ENCODE measurements at places on chromosomes 6 and 20.

GRCh38 chr6:36419310-36419709, 23.3 kb downstream of the PXT1 start:
- no peak for DNase-seq

DNA sequence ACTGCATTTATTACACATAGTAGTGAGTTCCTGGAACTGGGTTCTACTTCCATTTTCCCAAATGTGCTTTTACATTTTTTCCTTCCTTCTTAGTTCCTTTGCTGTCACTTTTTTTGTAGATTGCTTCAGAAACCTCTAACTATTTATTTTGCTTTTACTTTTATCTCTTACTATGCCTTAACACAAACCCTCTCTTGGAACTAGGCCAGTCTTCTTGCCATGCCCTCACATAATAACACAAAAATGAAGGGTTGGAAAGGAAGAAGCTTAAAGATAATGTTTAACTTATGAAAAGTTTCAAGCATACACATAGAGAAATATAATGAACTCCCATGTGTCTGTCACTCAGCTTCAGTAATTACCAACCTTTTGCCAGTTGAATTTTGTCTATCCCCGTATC, 27.1 kb downstream of the TOP1 start:
- no peak for DNase-seq

DNA sequence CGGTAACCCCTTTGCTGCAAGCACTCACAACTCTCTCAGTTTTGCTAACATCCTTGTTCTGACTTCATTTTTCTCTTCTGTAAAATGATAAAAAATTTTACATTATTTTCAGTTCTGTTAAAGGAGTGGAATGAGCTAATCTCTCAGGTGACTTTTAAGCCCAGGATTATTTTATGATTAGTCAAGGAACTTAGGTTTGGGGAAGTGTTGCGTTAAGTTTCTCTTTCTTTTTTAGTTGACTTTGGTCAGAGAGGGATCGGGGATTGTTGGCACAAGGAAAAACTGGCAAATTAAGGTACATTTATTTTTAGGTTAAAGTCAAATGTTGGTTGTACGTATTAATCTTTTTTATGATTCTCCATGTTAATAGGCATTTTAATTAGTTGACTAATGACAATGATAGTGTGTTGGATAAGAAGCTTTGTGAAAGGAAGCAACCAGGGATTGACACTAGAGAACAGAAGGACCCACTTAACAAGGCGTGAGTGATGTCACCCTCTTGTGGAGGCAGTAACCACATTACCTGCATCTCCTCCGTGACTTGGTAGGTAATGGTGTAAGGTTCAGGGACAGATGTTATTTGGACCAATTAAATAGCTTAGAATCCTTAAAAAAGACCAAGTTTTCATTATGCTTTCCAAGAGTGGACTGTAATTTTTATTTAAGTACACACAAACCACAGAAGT, 31.6 kb downstream of the CD83 start:
- DNase-seq = peak; percentile 13

DNA sequence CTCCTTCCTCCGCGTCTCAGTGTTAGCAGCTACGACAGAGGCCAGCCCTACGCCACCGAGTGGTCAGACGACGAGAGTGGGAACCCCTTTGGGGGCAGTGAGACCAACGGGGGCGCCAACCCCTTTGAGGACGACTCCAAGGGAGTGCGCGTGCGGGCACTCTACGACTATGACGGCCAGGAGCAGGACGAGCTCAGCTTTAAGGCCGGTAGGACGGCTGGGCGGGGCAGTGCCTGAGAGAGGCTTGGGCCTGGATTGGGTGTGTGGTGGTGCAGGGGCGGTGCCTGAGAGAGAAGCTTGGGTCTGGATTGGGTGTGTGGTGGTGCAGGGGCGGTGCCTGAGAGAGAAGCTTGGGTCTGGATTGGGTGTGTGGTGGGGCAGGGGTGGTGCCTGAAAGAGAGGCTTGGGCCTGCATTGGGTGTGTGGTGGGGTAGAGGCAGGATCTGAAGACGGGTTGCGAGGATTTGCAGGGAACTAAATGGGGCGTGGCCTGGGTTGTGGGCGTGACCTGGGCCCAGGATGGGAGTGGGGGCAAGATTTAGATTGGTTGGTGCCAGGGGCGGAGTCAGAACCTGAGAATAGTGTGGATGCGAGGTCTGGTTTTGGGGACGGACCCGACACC, 24.4 kb downstream of the SPDEF start:
- no peak for DNase-seq

- no peak for DNase-seq
Observed at GRCh38 chr20:59571551-59572314, 32.6 kb upstream of the PHACTR3 start.

DNA sequence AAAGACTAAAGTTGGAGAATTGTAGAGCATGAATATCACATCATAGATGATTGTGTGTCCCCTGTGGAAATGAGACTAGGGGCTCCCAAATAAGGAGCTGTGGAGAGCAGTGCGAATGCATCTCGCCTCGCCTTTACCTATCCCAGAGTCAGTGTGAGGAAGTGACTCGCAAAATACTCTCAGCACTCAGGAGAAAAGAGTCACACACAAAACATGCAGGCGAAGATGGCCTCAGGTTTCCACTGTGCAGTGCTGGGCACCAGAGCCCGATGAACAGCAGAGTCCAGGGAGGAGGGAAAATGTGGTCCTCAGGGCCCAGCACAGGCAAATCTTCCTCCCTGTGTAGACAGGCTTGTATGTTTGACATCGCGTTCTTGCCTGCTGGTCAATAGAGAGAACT, 126.5 kb upstream of the AFDN start:
- DNase-seq = no peak

DNA sequence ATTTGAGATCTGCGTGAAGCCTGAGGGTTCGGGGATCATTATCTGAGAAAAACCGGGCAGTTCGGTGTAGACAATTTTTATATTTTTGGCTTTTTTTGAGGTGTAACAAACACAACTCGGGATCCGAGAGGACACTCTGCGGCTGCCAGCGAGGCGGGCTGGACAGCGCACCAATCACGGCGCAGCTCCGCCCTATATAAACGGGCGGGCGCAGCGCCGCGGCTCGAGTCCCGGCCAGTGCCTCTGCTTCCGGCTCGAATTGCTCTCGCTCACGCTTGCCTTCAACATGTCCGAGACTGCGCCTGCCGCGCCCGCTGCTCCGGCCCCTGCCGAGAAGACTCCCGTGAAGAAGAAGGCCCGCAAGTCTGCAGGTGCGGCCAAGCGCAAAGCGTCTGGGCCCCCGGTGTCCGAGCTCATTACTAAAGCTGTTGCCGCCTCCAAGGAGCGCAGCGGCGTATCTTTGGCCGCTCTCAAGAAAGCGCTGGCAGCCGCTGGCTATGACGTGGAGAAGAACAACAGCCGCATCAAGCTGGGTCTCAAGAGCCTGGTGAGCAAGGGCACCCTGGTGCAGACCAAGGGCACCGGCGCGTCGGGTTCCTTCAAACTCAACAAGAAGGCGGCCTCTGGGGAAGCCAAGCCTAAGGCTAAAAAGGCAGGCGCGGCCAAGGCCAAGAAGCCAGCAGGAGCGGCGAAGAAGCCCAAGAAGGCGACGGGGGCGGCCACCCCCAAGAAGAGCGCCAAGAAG, 69.0 kb downstream of the HFE start:
- DNase-seq = peak; percentile 52

DNA sequence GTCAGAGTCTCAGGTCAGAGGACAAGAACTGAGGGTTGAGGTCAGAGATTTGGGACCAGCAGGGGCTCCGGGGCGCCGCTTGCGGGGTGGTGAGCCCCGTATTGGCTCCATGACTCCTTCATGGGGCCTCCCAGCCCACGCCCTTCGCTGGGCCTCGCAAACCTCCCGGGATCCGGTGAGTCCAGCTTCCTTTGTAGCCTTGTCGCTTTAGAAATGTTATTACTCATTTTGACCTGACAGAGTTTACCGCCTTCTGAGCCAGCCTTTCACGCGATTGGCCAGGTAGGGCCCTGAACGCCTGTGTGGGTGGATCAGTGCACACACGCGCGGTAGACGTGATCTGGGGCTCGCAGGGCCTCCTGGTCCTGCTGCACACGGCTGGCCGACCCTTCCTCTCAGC, 181.1 kb downstream of the ERMARD start:
- peak; percentile 44 for DNase-seq

DNA sequence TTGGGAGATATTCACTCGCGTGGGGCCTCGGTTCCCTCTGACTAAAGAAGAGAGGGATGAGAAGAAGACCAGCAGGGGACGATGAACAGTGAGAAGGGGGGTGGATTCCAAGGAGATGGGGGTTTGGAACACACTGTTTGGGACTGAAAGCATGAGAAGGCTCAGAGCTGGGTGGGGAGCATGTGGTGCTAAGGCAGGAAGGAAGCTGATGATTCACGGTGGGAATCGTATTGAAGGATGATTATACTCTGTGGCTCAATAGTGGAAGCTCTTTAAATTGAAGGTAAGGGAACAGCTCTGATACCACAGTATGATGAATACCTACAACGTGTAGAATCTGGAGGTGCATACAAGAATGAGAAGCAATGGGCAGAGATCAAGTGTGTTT, 117.5 kb upstream of the KCNK16 start:
- DNase-seq = no peak

- DNase-seq = no peak
Observed at GRCh38 chr6:111792914-111793700, 80.1 kb downstream of the FYN start.

DNA sequence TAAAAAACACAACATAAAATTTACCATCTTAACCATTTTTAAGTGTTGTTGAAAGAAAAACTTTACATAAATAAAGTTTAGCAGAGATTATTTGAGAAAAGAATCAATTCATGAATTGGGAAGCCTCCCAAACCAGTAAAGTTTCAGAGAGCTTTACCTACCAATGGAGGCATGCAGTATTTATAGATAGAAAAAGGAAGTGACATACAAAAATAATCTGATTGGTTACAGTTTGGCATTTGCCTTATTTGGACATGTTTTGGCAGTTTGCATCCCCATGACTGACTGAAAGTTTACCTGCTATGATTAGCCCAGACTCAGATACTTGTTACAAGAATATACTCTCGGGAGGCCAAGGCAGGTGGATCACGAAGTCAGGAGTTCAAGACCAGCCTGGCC, 3.7 kb upstream of the CMTR1 start:
- no peak for DNase-seq

DNA sequence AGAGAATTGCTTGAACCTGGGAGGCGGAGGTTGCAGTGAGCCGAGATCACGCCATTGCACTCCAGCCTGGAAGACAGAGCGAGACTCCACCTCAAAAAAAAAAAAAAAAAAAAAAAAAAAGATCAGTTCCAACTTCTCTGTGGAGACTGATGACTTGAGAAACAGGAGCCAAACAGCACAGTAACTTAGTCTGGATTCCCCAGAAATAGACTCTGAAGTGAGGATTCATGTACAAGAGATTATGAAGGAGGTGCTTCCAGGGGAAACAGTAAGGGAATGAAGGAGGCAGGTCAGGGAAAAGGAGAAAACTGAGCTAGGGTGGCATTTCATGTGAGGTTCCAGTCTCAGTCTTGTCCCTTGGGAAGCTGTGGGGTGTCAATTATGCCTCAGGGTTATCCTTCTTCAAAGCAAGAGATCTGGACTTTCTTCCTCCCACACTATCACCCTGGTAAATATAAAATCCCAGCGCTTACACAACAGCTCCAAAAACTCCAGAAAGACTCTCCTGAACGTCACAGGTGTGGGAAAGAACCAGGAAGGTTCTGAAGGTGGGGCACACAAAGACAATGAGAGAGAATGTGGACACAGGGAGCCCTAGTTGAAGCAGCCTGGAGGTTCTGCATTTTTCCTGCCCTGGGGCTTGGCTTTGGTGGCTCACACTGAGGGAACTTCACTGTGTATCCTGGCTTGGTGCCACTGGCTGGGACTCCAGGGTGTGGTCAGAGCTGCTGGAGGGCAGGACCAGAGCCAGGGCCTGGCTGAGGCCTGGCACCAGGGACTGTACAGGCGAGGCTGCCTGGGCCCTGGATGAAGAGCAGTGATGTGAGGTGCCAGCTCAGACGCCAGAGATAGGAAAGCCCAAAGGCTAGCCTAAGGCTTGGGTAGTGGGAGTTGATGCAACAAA, 46.8 kb downstream of the PCNA start:
- DNase-seq = no peak

GRCh38 chr6:118890997-118891790, 2.8 kb upstream of the ASF1A start:
- DNase-seq = no peak

DNA sequence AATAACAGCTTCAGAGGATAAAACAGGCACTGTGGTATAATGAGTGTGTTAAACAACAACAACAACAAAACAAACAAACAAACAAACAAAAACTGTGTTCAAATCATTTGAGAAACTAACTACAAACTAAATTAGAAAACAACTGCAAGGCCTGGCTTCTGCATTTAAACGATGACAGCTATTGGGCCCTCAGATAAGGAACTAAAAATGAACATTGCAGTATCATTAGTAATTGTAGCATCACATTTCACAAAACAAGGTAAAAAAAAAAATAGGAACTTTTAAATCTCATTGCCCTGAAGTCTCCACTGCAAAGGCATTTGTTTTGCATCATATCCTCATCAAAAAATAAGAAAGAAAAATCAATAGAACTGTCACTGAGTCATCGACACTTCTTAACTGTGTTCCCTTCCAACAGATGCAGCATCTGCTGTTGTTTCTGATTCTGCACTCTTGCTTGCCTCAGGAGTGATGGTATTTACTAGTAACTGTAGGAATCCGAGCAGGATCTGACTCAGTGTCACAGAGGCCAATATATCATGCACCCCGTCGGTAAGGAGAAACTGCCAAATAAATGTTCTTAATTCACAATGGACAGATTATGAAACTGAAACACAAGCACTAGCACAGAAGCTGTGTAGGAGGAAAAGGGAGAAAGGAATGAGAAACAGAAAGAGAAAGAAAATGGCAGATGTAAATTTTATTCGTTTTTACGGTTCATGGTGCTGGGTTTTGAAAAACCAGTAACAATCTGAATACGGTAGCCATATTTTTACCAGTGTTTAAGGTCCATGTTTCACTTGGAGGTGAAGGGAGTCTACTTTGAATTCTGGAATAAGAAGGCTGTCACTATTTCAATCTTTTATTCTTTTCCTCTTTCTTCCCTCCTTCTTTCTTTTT, 365.7 kb upstream of the EPHA7 start:
- DNase-seq = no peak

DNA sequence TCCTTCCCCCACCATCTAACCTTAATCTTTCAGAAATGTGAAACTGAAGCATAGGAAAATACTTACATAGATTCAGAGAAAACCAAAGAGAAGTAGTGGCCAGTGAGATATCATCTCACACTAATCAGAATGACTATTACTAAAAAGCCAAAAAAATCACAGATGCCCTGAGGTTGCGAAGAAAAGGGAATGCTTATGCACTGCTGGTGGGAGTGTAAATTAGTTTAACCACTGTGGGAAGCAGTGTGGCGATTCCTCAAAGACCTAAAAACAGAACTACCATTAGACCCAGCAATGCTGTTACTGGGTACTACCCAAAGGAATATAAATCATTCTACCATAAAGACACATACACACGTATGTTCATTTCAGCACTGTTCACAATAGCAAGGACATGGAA, 9.2 kb upstream of the PREX1 start:
- no peak for DNase-seq

- DNase-seq = no peak
Observed at GRCh38 chr6:144753023-144753705, 468.0 kb downstream of the UTRN start.
